ENCODE measurements at places on chromosomes 7 and 10.

DNA sequence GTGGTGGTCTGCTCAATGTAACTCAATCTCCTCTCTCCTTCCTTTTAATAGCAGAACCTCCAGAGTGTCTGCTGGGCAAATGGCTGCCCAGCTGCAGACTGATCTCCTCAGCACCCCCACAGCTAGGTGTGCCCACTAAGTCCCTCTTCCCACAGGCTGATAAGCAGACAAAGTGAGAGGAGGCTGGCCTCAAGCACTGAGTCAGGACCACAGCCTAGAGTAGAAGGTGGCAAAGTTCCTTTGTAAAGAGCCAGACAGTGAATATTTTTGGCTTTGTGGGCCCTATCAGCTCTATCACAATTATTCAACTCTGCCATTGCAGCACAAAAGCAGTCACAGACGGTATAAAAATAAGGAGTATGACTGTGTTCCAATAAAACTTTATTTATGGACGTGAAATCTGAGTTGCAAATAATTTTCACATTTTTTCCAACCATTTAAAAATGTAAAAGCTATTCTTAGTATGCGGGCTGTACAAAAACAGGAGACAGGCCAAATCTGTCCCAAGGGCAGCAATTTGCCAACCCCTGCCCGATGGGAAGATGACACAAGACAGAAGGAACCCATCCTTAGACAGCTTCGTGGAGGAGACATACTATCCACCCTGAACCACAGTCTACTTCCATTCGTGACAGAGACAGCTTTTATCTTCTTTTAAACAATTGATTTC is 23.4 kb downstream of the JAZF1 start:
- peak; percentile 49 for DNase-seq

GRCh38 chr10:23280419-23281043 is 64.1 kb downstream of the C10orf67 start:
- DNase-seq: no peak

DNA sequence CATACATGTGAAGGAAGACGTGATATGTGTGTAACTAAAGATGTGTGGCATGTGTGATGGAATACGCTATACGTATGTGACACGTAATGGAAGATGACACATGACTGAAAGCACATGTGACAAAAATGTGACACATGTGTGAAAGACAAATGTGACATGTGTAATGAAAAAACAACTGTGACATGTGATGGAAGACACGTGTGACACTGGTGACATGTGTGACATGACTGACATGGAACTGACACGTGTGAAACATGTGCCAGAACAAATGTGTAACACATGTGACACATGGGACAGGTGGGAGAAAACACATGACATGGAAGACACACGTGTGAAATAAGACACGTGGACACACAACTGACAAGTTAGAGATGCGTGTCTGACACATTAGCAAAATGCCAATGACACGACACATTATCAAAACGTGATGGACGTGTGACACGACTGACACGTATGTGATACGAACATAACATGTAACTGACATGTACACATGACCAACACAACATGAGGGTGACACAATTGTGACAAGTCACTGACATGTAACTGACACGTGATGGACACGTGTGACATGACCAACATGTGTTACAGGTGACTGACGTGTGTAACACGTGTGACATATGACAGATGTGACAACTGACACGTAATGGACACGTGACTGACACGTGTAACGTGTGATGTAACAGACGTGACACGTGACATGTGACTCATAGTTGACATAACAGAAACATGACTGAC is 24.4 kb downstream of the CRPPA start:
- peak; percentile 4 for DNase-seq

- DNase-seq: no peak
Observed at GRCh38 chr7:158245724-158246041, 341.9 kb downstream of the PTPRN2 start.

- no peak for DNase-seq
Observed at GRCh38 chr7:32244806-32245345, 174.7 kb upstream of the PDE1C start.

GRCh38 chr10:132336919-132337407 is 5.0 kb downstream of the LRRC27 start:
- DNase-seq: peak; percentile 23

DNA sequence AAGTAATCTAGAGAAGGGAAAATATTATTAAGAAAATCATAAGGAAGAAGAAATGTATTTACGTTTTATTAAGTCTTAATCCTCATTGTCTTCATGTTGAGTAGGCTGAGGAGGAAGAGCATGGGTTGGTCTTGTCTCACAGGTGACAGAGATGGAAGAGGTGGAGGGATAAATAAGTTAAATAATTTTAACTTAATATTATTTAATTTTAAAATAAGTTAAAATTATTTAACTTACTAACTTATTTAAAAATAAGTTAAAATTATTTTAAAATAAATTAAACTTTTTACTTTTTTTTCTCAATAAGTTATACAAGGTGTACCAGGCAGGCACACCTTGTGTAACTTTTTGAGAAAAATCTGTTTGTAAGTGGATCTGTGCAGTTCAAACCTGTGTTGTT is 36.6 kb downstream of the STK31 start:
- no peak for DNase-seq

- DNase-seq: no peak
Observed at GRCh38 chr7:121039994-121040393, 51.5 kb downstream of the CPED1 start.

DNA sequence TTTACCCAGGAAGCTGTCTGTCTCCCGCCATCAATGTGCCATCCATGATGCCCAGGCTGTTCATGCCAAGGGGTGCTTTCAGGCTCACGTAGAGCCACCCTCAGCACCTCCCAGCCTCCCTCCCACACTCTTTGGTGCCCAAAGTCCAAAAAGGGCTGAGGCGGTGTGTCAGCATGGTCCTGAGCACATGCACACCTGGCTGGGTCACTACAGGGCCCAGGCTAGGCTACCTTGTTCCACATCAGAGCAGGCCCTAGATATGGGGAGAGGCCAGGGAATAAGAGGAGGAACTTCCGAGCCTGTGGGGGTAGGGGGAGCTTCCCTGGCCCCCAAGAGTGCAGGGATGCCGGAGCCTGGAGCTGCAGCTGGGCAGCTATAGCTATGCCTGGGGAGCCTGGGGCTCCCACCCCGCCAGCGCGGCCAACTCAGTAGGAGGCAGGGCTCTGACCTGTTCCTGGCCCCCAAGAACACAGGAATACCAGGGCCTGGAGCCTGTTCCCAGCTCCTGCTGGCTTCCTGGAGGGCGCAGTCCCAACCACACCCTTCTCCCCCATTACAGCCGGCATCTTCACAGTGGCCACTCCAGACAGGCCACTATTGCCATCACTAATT is 133.2 kb upstream of the C7orf33 start:
- no peak for DNase-seq

GRCh38 chr10:4656576-4657194 is 169.3 kb upstream of the AKR1E2 start:
- DNase-seq: peak; percentile 25

- DNase-seq: no peak
Observed at GRCh38 chr10:102738692-102739121, 5.0 kb upstream of the WBP1L start.

- DNase-seq: no peak
Observed at GRCh38 chr10:93854975-93855374, 38.8 kb upstream of the SLC35G1 start.

GRCh38 chr7:93828260-93828659 is 62.3 kb downstream of the TFPI2 start:
- no peak for DNase-seq

DNA sequence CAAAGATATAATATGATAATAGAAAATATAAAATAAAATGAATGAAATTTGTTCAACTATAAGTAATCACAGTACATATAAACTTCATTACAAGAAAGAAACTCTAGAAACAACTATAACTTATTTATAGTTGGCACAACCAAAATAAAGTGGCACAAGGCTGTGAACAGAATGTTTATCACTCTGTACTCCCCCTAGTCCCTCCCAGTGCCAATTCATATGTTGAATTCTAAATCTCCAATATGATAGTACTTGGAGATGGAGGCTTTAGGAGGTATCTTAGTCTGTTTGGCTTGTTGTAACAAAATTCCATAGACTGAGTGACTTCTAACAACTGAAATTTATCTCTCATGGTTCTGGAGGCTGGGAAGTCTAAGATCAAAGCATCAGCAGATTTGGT is 145.0 kb upstream of the TMEM229A start:
- no peak for DNase-seq

GRCh38 chr7:79730971-79731370 is 277.5 kb upstream of the MAGI2 start:
- no peak for DNase-seq

DNA sequence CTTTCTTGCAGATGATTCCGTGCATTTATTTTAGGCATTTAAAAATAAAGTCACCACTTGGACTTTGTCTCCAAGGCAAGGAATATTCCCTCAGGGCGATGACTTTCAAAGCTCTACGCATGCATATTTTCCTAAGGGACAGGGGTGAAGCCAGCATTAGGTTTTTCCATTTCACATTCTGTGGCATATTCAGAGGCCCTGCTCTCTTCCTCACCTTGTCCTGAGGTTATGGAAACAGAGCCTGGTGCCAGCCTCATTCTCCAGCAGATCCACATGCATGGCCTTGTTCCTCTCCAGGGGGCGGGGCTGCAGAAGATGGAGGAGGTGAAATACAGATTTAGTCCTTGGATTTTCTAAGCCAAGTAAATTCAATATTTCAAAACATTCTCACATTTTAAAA is 11.6 kb upstream of the LYZL1 start:
- no peak for DNase-seq

DNA sequence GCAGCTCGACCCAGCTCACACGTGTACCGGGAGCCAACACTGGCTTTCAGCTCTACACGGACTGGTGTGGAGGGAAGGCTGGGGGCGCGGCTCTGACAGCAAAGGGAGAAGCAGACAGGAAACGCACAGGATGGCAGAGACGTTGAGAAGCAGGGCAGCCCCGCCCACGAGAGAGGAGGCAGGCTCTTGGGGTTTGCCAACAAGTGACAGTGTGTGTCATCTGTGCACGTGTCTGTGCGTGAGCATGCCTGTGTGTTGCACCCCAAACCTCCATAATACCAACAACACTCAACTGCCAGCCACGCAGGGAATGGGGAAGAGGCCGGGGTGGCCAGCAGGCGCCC is 64.4 kb upstream of the PDGFA start:
- no peak for DNase-seq

DNA sequence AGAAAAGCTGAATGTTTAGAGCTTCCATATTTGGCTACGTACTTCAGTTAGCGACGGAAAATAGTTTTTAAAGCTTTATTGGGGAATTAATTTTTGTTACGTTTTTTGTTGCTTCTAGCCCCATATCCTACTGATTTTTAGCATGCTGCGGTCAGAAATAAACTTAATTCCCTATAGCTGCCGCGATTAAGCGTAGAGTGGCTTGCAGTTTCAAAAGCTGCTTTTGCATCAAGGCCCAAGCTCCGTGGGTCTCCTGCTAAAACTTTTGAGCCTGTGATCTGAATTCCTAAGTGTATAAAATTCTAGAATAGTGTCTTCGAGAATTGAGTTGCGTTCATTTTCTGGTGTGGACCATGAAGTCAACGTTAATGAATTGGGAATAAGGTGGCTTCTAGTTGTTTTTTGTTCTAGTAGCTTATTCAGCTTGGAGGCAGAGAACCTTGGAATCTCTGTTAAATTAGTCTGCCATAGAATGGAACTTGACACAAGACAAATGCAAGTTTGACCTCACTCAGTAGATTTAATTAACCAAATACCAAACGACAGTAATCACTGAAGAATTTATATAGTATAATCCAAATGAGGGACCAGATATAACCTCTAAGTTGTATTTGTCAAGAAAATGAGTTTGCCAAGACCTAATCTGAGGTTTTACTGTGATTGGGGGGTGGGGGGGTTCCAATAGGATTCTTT is 977 bp downstream of the CALU start:
- DNase-seq: no peak

- no peak for DNase-seq
Observed at GRCh38 chr7:95427166-95427565, 7.7 kb downstream of the PON2 start.

DNA sequence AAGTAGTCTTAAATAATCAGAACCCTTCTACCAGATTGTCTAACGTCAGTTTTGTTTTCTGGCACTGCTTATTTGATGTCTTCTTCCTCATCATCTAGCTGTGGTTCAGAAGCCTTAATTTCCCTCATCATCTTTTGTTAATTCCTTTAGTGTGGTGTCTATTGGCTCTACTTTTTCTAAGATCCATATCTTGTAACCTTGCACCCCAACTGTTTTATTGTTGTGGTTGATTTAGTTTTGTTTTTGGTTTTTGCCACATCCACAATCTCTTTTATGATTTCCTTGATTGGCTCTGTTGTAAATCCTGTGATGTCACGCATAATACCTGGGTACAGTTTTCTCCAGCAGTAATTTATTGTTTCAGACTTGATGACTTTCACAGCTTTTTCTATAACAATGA is 463.5 kb upstream of the TEX47 start:
- DNase-seq: no peak

DNA sequence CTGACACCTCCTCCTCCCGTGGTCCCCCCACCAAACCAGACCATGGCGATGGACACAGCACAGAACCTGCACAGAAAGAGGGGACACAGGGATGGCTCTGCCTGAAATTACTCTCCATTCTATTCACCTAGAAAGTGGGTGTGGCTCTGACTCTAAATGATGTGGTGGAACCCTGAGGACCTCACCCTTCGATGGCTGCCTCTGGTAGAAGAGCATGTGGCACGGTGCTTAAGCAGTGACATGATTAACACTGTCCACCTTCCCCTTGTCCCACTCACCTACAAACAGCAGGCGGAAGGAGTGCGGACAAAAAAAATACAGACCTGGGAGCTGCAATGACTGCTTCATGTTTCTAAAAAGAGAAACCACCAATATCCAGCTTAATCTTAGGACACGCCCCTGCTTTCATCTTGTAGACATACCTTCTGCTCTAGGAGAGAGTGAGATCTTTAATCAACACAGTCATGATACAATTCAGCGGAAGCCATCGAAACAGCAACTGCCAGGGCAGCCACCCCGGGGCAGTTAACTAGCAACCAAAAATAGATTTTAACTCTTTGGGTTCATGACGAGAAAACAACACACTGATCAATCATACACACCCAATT is 11.4 kb downstream of the JCAD start:
- DNase-seq: no peak
